ENCODE measurements at places on chromosomes 3 and 15.

GRCh38 chr15:67838789-67839332 is 984 bp downstream of the RNU6-1 start:
- peak; percentile 65 for DNase-seq

- no peak for DNase-seq
Observed at GRCh38 chr15:68205954-68206539, 915 bp upstream of the CALML4 start.

DNA sequence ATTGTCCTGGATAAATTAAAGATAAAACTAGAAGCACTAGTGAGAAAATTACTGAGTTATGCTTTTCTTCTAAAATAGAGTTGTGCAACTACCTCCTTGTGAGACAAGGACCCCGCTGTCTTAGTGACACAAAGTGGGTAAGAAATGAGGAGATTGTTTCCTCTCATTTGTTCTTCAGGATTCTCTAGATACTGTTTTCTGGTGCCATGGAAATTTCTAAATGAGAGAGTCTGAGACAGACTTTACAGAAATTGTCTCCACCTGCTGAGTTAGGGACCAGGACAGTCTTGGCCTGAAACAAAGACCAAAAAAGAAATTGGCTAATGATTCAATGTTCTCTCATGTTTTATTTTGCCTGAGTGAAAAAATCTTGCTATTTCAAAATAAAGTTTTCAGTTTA is 427.5 kb downstream of the TUSC7 start:
- DNase-seq, result no peak

- DNase-seq, result no peak
Observed at GRCh38 chr3:188664795-188665194, 507.0 kb upstream of the TPRG1 start.

DNA sequence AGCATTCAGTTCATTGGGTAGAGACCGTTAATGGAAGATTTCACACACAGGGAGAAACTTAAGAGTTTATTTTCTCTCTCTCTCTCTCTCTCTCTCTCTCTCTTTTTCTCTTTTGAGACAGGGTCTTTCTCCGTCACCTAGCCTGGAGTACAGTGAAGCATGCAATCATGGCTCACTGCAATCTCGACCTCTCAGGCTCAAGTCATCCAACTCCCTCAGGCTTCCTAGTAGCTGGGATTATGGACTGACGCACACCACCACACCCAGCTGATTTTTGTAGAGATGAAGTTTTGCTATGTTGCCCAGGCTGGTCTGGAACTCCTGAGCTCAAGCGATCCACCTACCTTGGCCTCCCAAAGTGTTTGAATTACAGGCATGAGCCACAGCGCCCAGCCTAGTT is 1.6 kb downstream of the WDR72 start:
- DNase-seq, result no peak

GRCh38 chr3:154548341-154548740 is 118.4 kb upstream of the GPR149 start:
- DNase-seq, result no peak

- DNase-seq, result no peak
Observed at GRCh38 chr3:17894434-17895060, 152.1 kb upstream of the TBC1D5 start.

DNA sequence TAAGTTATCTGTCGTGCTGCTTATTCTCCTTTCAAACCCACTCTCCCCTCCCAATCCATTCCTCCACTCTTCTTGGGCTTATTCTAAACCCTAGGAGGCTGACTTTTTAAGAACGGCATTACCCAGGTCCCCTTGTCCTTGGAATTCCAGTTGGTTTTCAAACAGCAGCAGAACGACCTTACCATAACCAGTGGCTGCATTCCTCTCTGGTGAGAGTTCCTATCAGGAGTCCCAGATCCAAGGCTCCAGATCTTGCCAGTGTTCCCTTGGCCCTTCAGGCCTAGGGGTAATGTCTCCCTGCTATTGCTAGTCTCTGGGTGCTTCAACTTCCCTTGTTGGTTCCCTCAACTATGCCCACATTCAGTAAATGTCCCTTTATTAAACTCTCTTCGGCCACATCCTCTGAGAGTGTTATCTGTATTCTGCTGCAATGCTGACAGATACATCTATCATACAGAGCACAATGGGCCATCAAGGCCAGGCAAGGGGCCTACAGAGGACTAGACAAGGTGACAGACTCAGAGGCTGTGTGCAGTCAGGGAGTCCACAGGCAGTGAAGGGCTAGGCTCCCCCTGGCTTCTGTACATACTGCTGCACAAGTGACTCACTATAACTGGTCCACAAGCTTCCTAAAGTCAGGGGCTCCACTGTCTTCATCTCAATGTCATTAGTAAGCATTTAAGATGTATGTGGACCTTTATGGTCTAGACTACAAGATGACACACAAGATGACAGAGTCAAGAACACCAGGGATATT is 10.1 kb downstream of the LYSMD2 start:
- DNase-seq, result peak; percentile 51

DNA sequence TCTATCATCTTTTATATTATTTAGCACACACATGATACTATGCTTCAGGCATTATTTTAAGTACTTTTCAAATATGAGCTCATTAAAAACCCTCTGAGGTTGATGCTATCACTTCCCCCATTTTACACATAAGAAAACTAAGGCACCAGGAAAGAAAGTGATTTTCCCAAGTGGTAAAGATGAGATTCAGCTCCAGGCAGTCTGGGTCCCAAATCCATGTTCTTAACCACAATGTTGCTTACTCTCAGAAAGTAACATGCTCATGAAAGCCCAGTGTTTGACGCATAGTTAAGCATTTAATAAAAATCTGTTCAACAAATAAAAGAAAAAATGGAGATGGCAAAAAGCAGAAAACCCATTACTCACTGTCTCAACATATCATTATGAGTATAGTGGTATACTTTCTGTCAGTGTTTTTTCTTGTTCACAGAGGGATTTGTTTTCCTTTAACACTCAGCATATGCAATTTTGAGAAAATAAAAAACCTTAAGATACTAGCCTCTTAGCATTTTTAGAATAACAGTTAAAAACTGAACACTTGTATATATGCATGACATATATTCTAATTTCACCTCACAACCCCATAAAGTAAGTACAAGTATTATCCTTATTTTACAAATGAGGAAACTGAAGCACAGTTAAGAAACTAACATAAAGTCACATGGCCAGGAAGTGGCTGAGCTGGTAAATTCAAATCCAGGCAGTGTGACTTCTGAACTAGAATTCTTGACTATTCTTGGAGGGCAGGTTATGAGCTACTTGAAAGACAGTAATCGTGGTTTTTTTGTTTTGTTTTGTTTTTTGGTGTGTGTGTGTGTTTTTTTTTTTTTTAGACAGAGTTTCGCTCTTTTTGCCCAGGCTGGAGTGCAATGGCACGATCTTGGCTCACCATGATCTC is 10.4 kb downstream of the PEAK1 start:
- no peak for DNase-seq

- no peak for DNase-seq
Observed at GRCh38 chr3:107981471-107982111, 109.2 kb downstream of the CD47 start.

GRCh38 chr3:69999140-70000027 is at the start of gene SAMMSON:
TSS of gene SAMMSON (plus strand) at chr3:69999733.
- no peak for DNase-seq

- peak; percentile 92 for DNase-seq
Observed at GRCh38 chr3:48598323-48599076, 3.4 kb upstream of the COL7A1 start.

DNA sequence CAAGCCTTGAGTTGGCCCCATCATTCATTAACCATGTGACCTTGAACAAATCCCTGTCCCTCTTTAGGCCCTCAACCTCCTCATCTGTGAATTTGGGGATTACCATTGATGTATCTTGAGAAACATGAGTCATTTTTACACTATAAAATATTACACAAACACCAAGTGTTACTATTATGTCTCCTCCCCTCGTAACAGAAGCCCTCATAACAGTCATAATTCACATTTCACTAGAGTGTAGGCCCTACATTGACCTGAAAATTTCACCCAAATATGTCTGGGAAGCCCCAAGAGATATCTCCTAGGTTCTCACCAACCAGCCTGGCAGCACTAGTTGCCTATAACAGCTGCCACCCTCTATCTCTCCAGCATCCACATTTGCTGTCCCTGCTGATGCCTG is 15.8 kb upstream of the SLC6A1 start:
- DNase-seq, result no peak
